CD4-positive, CD25-positive, alpha-beta regulatory T cell (primary cell): ENCODE measurements at places on chromosomes 2 and 18. TPM values are rescaled to one million over a fixed set of nuclear protein-coding genes. Genes with fewer than 3 reads are reported as not detected.

- no peak overlapping the region for H3K27ac ChIP-seq
- DNase-seq = no peak
- H3K4me3 ChIP-seq = no peak overlapping the region
- peaks cover 10% of the 10 kb centered on the region for H3K27me3 ChIP-seq
- H3K36me3 ChIP-seq = no peaks in the 10 kb centered on the region
Observed at GRCh38 chr2:174059178-174059883, 94.2 kb upstream of the SP3 start.

DNA sequence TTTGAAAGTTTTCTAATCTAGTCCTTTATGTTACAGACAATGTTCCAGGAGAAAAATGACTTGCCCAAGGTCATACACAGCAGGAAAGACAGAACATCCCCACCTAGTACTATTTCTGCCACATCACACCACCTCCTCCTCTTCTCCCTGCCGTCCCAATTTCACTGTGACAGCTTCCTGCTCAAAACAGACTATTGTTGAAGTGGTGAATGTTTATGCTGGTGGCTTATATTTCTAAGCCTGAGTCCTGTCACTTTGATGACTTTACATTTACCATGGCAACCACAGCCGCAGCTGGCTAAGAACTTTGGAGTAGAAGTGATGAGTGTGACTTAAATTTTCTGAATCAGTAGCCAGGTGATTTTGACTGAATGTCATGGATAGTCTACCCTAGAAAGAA is 10.0 kb downstream of the GALNT5 start:
- H3K27me3 ChIP-seq = no peaks in the 10 kb centered on the region
- no peaks in the 10 kb centered on the region for H3K4me1 ChIP-seq
- no peak overlapping the region for H3K27ac ChIP-seq
- DNase-seq = no peak
- H3K36me3 ChIP-seq = no peaks in the 10 kb centered on the region
- no peak overlapping the region for H3K4me3 ChIP-seq

GRCh38 chr2:38301969-38302702 is 74.9 kb downstream of the ATL2 start:
- no peak for DNase-seq
- no peak overlapping the region for H3K27ac ChIP-seq
- H3K4me3 ChIP-seq = no peak overlapping the region

DNA sequence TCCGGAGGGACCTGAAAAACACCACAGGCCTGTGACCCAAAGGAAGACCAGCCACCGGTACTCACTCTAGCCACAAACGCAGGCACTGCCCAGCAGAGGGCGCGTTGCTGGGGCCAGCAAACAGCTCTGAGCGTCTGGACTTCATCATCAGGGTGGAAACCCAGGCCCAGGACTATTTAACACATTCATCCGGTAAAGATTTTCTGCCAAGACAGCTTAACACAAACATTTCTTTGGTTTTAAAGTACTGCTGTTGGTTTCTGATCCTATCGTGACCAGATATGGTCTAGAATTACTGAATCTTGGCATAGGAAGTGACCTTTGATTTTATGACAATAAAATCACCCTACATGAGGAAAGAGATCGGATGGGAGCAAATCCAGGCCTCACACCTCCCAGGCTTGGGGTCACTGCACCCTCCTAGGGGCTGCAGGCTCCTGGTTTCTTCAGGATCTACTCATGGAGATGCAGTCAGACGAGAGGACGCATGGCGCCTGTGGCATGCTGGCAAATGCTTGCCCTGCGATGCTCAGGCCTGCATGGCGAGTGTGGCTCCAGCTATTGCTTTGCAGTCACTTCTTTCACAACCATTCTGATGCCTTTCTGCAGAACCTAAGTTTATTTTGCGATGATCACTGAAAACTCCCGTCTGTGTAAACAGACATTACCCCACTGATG is 130.4 kb downstream of the COL4A4 start:
- H3K4me3 ChIP-seq = no peak overlapping the region
- no peak for DNase-seq
- no peak overlapping the region for H3K27ac ChIP-seq
- H3K4me1 ChIP-seq = no peaks in the 10 kb centered on the region

DNA sequence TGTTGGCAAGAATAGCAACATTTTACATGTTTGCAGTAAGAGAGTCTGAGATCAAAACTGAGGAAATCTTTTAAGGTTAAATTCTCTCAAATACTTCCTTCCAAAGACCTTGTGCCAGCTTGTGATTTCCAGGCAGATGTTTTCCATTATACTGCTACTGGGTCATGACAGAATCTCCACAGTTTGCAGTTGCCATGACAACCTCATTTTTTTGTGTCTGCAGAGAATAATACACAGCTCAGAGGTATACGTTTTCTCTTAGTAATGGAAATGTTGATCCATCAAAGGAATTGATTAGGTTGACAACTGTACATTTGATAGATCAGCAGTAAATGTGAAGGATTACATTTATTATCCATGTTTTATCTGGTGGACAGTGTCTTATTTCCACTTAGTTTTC is 29.1 kb upstream of the CSRNP3 start:
- H3K27ac ChIP-seq = no peak overlapping the region
- H3K27me3 ChIP-seq = no peaks in the 10 kb centered on the region
- H3K4me1 ChIP-seq = no peaks in the 10 kb centered on the region
- DNase-seq = no peak
- H3K36me3 ChIP-seq = no peaks in the 10 kb centered on the region

DNA sequence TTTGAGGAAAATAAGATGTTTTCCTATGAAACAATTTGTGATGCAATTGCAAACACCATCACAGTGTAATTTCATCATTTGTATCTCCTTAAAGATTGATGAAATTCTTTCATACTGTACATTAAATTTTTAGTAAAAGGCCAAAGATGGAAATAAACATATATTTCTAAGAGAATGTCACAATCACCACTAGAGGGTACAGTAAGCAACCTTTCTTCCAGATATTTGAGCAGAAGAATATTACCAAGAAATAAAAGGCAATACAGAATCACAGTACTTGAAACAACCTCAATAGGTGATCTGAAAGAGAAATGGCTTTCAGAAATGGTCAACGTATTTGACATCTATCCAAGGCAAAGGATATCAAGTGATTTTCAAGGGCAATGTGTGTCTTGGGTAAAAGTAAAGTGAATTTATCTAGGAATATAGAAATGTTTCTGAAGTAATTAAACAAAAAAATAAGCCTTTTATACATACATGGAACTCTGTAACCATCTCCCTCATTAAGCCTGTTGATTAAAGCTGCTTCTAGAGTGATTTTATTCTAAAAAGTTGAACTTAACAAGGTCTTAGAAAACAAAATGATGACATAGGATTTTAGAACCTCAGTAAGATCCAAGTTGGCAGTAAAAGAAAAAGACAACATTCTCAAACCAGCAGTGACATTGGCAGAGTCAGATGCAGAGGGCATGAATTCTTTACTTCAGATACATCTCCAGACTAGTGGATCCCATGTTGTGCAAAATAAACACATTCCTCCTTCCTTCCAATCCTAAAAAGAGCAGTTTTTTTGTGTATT is 90.3 kb upstream of the SESTD1 start:
- DNase-seq = no peak
- H3K4me3 ChIP-seq = no peak overlapping the region
- no peaks in the 10 kb centered on the region for H3K36me3 ChIP-seq
- H3K4me1 ChIP-seq = no peaks in the 10 kb centered on the region
- peaks cover 5% of the 10 kb centered on the region for H3K27me3 ChIP-seq

DNA sequence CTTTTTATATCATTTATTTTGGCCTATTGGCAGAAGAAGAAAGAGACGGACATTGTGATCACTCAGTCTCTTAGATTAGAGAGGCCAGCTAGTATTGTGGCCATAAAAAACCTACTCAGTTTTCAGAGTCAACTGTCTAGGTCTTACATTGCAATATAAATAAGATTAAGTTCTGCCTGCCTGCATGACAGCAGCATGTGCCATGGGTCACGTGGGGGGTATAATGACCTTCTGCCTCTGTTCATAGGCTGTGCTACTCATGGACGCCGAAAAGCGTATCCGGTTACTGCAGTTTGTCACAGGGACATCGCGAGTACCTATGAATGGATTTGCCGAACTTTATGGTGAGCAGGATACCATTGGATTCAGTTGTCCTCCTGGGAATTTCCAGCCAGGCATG is 238.5 kb downstream of the ALPK2 start:
- H3K27me3 ChIP-seq = no peaks in the 10 kb centered on the region
- no peaks in the 10 kb centered on the region for H3K36me3 ChIP-seq
- no peak overlapping the region for H3K27ac ChIP-seq

DNA sequence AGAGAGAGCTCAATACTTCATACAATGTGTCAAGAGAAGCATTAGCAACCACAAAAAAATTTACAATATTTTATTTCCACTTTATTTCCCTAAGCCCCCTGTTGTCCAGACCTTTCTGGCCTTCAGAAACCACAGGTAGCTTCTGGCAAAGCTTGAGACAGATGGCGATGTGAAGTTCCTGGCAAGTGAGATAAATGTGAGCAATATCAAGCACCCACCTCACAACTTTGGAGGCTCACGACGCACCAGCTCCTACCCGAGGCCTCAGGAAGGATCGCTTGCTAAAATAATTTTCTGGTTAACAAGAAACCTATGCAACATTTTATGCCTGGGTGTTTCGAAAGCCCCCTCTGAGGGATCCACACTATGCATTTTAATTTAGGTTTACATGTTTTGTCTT is 158.1 kb upstream of the CHAC2 start:
- no peaks in the 10 kb centered on the region for H3K27me3 ChIP-seq
- H3K4me1 ChIP-seq = no peaks in the 10 kb centered on the region
- no peak overlapping the region for H3K27ac ChIP-seq
- DNase-seq = no peak
- H3K4me3 ChIP-seq = no peak overlapping the region

DNA sequence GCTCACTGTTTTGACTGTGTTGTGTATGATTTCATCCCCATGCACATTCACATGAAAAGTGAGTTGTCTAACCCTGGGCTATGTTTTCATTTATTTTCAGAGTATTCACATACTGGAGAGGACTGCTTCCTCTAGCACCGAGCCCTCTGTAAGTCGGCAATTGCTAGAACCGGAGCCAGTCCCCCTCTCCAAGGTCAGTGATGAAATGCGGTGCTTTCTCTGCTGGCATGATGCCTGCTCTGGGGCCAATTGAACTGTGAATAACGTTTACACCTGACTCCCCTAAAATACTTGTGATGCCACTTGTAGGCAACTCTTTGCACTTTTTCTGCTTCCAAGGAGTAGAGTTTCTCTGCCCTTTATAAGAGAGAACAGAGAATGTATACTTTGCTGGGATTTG is 126.9 kb downstream of the PRKRA start:
- no peaks in the 10 kb centered on the region for H3K4me1 ChIP-seq
- no peak overlapping the region for H3K4me3 ChIP-seq
- DNase-seq = no peak

The GAL3ST2 gene
- 1.1 TPM for total RNA-seq
